ENCODE measurements at places on chromosomes 5 and 9. TPM values are rescaled to one million over a fixed set of nuclear protein-coding genes. Genes with fewer than 3 reads are reported as not detected.

Gene SEMA5A
- total RNA-seq: 7.5 TPM

Gene TAF11L5
- total RNA-seq: not detected

DNA sequence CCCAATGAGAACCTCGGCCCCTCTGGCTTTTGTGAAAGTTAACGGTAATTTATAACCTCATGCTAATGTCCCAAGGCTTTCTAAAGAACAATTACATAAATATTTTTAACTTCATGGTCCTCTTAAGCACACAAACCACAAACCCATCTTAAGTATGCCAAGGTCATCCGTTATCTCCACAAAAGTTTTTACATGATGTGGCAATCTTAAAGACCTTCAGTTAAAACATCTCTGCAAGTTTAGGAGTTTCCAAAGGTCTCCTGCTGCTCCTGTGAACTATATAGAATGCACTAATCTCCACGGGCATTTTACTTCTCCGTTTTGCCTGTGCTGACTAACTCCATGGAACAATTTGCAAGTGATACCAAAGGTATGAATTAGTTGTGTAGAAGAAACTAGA lies 228.2 kb downstream of the TLE1 start:
- no peaks in the 10 kb centered on the region for H3K36me3 ChIP-seq
- no peak overlapping the region for H3K27ac ChIP-seq
- no peaks in the 10 kb centered on the region for H3K4me1 ChIP-seq
- no peaks in the 10 kb centered on the region for H3K27me3 ChIP-seq
- DNase-seq: no peak

DNA sequence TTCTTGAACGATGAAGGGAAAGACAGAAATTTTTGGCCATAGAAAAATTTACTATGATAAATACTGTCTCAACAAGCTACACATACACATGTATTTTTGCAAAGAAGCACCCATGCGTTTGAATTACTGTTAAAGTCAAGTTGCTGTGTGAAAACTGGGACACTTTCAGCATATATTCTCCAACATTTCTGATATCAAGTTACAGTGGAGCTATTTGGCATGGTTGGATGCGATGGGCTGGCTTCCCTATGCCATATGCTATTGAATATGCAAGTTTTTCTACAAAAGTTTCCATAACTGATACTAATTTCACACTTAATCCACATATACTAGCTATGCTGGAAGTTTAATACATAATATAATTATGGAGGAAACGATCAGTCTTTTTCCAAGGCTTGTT lies 381.4 kb downstream of the CTNND2 start:
- no peaks in the 10 kb centered on the region for H3K4me1 ChIP-seq
- H3K36me3 ChIP-seq: no peaks in the 10 kb centered on the region

DNA sequence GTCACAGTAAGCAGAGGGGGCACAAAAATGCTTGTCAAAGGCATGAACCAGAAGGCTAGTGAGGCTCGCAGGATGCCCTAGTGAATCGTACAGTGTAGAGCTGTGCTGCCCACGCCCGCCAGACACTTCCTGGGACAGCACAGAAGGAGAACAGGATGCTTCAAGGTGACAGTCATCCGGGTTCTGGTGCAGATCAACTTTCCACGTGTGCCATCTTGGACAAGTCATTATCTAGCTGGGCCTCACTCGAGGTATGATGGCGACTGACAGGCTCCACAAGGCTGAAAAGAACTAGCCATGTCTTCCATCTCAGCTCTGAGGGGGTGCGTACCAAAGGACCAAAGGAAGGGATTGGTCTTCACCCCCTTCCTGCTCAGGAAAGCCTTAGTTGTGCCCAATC lies 14.0 kb downstream of the SPRY4 start:
- no peaks in the 10 kb centered on the region for H3K36me3 ChIP-seq
- no peak overlapping the region for H3K27ac ChIP-seq
- no peaks in the 10 kb centered on the region for H3K4me1 ChIP-seq
- no peaks in the 10 kb centered on the region for H3K27me3 ChIP-seq

DNA sequence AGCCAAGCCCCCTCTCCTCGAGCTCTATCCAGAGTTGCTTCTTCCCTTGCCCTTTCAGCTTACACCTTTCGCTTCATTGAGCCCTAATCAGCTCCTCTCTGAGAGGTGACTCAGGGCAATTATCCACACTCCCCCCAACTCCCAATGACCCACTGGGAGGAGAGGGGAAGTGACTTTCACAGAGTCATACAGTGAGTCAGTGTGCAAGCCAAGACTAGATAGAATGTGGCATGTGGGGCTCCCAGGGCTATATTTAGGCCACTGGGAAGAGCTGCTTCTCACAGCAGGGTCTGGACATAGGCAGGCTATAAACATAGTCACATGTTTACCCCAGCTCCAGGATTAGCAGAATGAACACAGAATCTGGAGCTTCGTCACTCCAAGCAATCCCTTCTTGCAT lies 57.4 kb downstream of the NRG2 start:
- DNase-seq: no peak
- H3K27ac ChIP-seq: no peak overlapping the region
- no peak overlapping the region for H3K4me3 ChIP-seq
- H3K4me1 ChIP-seq: no peaks in the 10 kb centered on the region

- H3K36me3 ChIP-seq: no peaks in the 10 kb centered on the region
- H3K27ac ChIP-seq: no peak overlapping the region
- H3K27me3 ChIP-seq: no peaks in the 10 kb centered on the region
- H3K4me3 ChIP-seq: no peak overlapping the region
- DNase-seq: no peak
These were observed 15.9 kb downstream of the P4HA2 start for GRCh38 chr5:132211787-132212186.

GRCh38 chr9:129719135-129719534 lies 33.7 kb downstream of the PTGES start:
- H3K4me1 ChIP-seq: no peaks in the 10 kb centered on the region
- no peak overlapping the region for H3K4me3 ChIP-seq
- no peak for DNase-seq
- H3K27ac ChIP-seq: no peak overlapping the region
- H3K27me3 ChIP-seq: no peaks in the 10 kb centered on the region
- H3K36me3 ChIP-seq: no peaks in the 10 kb centered on the region

DNA sequence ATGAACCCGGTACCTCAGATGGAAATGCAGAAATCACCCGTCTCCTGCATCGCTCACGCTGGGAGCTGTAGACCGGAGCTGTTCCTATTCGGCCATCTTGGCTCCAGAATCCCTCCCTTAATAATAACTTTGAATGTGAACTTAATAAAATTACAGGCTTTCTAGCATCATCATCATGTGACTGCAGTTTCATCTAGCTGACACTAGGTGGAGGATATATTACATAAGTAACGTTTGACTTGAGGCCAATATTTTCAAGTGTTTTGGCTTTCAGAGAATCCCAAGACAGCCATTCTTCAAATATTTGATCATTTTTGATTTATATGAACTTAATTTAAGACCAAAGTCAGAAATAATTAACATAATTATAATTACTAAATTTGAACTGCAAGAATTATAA lies 474.9 kb upstream of the CDH10 start:
- no peaks in the 10 kb centered on the region for H3K36me3 ChIP-seq
- no peaks in the 10 kb centered on the region for H3K27me3 ChIP-seq
- H3K4me1 ChIP-seq: no peaks in the 10 kb centered on the region
- no peak overlapping the region for H3K27ac ChIP-seq
- H3K4me3 ChIP-seq: no peak overlapping the region

DNA sequence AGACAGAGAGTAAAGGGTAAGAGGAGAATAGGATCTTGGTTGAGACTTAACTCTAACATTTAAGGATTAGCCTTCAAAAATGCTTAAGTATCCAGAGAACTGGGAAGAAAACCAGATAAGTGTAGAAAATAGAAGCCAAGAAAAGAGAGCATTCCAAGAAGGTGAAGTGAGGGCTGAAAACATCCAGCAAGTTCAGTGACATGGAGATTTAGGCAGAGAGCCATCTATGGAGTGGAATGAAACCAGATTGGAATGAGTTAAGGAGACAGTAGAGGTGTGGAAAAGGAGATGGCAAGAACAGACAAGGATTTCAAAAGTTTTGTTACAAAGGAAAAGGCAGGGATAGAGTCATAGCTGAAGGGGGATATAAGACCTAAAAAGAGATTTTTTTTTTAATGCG lies 188.1 kb downstream of the TRPM3 start:
- no peaks in the 10 kb centered on the region for H3K27me3 ChIP-seq
- DNase-seq: no peak
- no peaks in the 10 kb centered on the region for H3K36me3 ChIP-seq
- H3K4me3 ChIP-seq: no peak overlapping the region
- H3K4me1 ChIP-seq: no peaks in the 10 kb centered on the region

DNA sequence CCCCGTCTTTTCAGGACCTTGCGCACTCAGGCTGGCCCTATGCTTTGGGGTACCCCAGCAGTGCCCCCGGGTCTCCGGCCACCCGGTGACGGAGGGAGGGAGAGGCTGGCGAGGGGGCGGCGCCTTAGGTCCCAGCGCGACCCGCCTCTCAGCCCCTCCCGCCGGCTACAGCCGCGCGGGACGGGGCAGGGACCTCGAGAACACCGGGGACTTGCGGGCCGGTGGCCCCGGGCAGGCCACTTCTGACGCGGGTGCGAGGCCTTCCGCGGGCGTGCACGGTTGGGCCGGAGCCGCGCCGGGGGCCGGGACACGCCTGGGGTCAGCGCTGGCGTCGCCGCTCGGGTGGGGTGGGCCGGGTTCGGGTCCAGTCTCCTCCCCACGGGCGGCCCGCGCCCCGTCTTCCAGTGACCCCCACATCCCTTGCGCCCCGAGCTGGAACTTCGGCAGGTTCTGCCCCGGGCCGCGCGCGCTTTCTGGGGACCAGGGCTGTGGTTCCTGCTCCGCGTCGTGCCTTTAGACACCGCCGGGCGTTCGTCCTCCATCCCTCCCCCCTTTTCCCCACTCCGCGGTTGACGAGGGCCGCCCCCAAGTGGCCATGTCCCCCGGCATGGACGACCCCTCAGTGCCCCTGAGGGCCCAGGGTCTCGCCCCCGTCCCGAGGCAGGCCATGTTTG lies 3.8 kb upstream of the SQSTM1 start:
- peak overlapping the region; percentile 30 for H3K27ac ChIP-seq
- H3K4me1 ChIP-seq: peaks cover 18% of the 10 kb centered on the region

- H3K4me1 ChIP-seq: no peaks in the 10 kb centered on the region
- H3K27ac ChIP-seq: no peak overlapping the region
- DNase-seq: no peak
- no peaks in the 10 kb centered on the region for H3K36me3 ChIP-seq
These were observed 17.5 kb upstream of the CXCL14 start for GRCh38 chr5:135596157-135596763.

- H3K27ac ChIP-seq: no peak overlapping the region
- no peaks in the 10 kb centered on the region for H3K36me3 ChIP-seq
- H3K4me1 ChIP-seq: no peaks in the 10 kb centered on the region
- H3K27me3 ChIP-seq: no peaks in the 10 kb centered on the region
These were observed 163.8 kb upstream of the MVB12B start for GRCh38 chr9:126162611-126163381.

DNA sequence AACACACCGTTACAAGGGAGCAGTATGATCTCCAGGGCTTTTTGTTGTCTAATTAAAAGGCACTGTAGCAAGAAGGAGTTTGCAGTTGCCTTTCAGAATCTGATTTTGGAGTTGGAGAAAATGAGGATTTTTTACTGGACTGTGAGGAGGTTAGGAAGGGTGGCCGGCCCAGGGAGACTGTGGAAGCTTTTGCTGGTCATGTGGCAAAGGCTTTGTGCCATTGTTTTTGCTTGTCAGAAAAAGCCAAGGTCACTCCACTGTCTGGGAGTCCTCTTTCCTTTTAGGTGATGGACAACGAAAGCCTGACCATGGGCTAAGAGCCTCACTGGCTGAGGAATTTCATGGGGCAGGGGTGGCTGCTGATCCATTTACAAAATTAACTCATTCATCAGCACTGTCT lies 10.3 kb upstream of the WHRN start:
- no peak overlapping the region for H3K27ac ChIP-seq
- no peaks in the 10 kb centered on the region for H3K36me3 ChIP-seq
- no peak overlapping the region for H3K4me3 ChIP-seq
- H3K27me3 ChIP-seq: no peaks in the 10 kb centered on the region

DNA sequence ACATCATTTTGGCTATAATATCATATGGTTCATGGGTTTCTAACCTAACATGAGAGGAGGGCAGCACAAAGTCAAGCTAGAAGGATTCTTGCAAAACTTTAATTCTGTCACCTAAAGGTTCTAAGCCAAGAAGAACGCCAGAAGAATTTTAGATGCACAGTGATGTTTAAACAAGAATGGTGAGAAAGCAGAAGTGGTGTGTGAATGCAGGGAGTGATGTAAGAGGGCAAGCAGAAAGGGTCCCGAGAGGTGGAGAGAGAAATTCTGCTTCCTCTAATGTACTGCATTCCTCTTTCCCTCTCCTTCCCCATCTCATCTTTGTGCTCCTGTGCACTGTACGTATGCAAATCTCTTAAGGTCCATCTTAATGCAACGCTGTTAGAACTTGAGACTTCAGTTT lies 2.1 kb upstream of the TRMO start:
- H3K27me3 ChIP-seq: peaks cover 7% of the 10 kb centered on the region
- no peak for DNase-seq
- H3K4me3 ChIP-seq: no peak overlapping the region

DNA sequence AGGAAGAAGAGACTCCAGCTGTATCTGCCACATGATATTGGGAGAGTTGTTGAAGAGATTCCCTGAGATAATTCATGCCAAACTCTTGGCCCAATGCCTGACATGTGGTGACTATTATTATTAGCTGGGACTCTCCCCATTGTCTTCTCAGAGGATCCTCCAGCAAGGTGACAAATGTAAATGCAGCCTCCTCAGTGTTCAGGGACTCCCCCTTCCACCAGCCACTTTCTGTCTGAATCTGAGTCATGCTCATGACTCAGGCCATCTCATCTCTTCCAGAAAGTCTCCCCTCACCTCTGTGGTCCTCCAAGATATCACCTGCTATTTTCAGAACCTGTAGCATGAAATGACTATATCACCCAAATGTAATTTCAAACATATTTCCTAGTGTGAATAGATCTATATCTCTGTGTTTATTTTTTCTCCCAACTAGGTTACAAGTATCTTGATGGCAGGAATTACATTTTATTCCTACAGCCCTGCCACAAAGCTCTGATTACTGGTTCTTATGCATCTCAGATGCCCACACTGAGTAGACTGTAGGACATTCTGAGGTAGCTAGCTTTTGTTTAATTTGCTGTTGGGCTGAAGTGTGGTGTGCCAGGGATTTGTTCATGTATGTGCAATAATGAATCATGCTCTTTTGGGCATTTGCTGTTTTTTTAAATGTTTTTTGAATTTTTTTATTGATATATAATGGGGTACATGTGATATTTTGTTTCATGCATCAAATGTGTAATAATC lies 126.6 kb upstream of the IL12B start:
- H3K4me3 ChIP-seq: no peak overlapping the region
- H3K27me3 ChIP-seq: no peaks in the 10 kb centered on the region
- no peaks in the 10 kb centered on the region for H3K4me1 ChIP-seq
- H3K36me3 ChIP-seq: no peaks in the 10 kb centered on the region
- H3K27ac ChIP-seq: no peak overlapping the region

GRCh38 chr5:124761010-124761409 lies 14.6 kb upstream of the ZNF608 start:
- H3K4me3 ChIP-seq: no peak overlapping the region
- no peaks in the 10 kb centered on the region for H3K36me3 ChIP-seq
- no peak for DNase-seq

- DNase-seq: no peak
- H3K36me3 ChIP-seq: no peaks in the 10 kb centered on the region
- no peaks in the 10 kb centered on the region for H3K27me3 ChIP-seq
- H3K4me1 ChIP-seq: no peaks in the 10 kb centered on the region
These were observed 25.3 kb upstream of the TLR4 start for GRCh38 chr9:117678871-117679270.
